Suprapubic skin (tissue), 4 donors: ENCODE measurements at places on chromosomes 6 and 20.

GRCh38 chr20:50745634-50746137 lies 14.3 kb downstream of the PARD6B start:
- H3K27ac ChIP-seq, result no peak overlapping the region
- H3K4me3 ChIP-seq, result no peak overlapping the region
- no peak for DNase-seq
- no peaks in the 10 kb centered on the region for H3K27me3 ChIP-seq
- no peaks in the 10 kb centered on the region for H3K36me3 ChIP-seq
- H3K4me1 ChIP-seq, result peaks cover 6% of the 10 kb centered on the region

DNA sequence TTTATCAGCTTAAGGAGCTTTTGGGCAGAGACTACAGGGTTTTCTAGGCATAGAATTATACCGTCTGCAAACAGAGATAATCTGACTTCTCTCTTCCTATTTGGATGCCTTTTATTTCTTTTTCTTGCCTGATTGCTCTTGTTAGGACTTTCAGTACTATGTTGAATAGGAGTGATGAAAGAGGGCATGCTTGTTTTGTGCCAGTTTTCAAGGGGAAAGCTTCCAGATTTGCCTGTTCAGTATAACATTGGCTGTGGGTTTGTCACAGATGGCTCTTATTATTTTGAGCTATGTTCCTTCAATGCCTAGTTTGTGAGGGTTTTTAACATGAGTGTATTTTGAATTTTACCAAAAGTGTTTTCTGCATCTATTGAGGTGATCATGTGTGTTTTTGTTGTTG lies 192.8 kb upstream of the PHACTR1 start:
- no peaks in the 10 kb centered on the region for H3K4me1 ChIP-seq
- H3K27me3 ChIP-seq, result no peaks in the 10 kb centered on the region
- H3K36me3 ChIP-seq, result no peaks in the 10 kb centered on the region
- H3K27ac ChIP-seq, result no peak overlapping the region
- no peak for DNase-seq
- H3K4me3 ChIP-seq, result no peak overlapping the region

DNA sequence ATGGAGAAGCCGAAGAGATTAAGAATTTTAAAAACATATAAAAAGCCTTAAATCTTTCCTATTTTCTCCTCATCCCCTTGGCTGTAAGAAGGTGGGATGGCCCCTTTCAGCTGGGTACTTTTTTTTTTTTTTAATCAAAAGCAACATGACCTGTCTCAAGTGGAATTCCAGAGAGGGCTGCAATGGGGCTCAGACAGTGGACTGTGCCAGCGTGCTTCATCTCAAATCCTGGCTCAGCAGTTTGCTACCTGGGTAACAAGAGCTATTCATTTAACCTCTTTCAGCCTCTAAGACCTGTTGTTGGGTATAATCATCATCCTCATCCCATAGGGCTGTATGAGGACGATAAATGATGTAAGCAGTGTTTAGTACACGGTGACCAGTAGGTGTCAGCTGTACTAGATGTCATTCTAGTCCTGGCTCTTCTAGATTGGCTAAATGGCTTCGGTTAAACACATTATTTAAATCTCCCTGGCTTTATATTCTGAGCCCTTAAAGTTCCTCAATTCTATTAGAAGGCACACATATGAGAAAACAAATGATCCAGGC lies 6.9 kb upstream of the PPP1R3G start:
- H3K4me3 ChIP-seq, result no peak overlapping the region
- H3K36me3 ChIP-seq, result no peaks in the 10 kb centered on the region
- H3K27me3 ChIP-seq, result no peaks in the 10 kb centered on the region
- no peak for DNase-seq
- no peak overlapping the region for H3K27ac ChIP-seq

DNA sequence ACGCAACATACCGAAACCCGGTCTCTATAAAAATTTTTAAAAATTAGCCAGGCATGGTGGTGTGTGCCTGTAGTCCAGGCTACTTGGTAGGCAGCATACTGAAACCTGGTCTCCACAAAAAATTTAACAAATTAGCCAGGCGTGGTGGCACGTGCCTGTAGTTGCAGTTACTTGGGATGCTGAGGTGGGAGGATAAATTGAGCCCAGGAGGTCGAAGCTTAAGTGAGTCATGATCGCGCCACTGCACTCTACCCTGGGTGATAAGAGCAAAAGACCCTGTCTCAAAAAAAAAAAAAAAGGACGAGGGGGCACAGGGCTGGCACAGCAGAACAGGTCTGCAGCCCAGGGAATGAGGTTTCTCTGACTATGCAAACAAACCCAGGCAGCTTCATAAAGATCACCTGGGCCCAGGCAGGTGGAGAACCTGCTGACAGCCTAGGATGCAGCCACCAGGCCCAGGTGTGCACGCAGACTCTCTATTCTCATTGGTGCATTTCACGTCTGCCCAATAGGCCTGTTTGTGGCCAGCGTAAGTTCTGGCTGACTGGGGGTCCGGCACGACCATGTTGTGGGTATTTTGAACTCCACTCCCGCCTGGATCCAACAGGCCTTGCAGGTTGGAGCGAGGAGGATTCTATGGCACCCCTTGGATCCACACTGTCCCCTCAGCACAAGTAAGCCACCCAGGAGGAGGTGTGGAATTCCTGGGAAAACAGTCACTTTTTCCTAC lies 204.5 kb downstream of the PREX1 start:
- no peaks in the 10 kb centered on the region for H3K27me3 ChIP-seq
- no peak for DNase-seq
- H3K36me3 ChIP-seq, result peaks cover 5% of the 10 kb centered on the region
- H3K4me3 ChIP-seq, result no peak overlapping the region
- H3K27ac ChIP-seq, result no peak overlapping the region

DNA sequence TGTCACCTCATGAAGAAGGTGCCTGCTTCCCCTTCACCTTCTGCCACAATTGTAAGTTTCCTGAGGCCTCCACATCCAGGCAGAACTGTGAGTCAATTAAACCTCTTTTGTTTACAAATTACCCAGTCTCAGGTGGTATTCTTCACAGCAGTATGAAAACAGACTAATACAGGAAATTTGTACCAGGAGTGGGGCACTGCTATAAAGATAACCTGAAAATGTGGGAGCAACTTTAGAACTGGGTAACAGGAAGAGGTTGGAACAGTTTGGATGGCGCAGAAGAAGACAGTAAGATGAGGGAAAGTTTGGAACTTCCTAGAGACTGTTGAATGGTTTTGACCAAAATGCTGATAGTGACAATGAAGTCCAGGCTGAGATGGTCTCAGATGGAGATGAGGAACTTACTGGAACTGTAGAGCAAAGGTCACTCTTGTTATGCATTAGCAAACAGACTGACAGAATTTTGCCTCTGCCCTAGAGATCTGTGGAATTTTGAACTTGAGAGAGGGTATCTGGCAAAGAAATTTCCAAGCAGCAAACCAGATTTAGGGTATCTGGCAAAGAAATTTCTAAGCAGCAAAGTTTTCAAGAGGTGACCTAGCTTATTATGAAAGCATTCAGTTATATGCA lies 23.5 kb upstream of the COL21A1 start:
- no peak for DNase-seq
- H3K36me3 ChIP-seq, result no peaks in the 10 kb centered on the region
- H3K27me3 ChIP-seq, result no peaks in the 10 kb centered on the region
- H3K27ac ChIP-seq, result no peak overlapping the region

- DNase-seq, result no peak
- H3K27me3 ChIP-seq, result no peaks in the 10 kb centered on the region
- H3K27ac ChIP-seq, result no peak overlapping the region
- no peaks in the 10 kb centered on the region for H3K36me3 ChIP-seq
These were observed 155.5 kb upstream of the RPS6KA2 start for GRCh38 chr6:166782520-166782919.

- no peaks in the 10 kb centered on the region for H3K4me1 ChIP-seq
- no peak overlapping the region for H3K4me3 ChIP-seq
- H3K36me3 ChIP-seq, result no peaks in the 10 kb centered on the region
- peaks cover 4% of the 10 kb centered on the region for H3K27me3 ChIP-seq
- DNase-seq, result no peak
- H3K27ac ChIP-seq, result no peak overlapping the region
These were observed 23.6 kb upstream of the SCAF8 start for GRCh38 chr6:154709621-154710020.

DNA sequence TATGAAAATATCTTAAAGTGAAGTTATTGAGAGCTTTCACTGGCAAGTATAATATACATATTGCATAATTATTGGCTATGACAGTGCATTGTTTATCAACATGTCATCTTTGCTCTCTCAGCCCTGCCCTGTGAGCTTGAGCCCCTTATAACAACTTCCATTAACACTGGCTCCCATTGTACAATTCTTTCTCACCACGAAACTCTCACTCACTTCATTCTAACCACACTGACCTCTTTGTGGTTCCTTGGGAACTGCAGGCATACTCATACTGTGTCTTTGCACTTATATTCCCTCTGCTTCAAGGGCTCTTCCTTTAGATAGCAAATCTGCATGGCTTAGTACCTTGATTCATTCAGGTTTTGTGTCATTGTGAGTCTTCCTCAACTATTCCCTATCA lies 411.8 kb downstream of the CDKAL1 start:
- H3K4me1 ChIP-seq, result no peaks in the 10 kb centered on the region
- DNase-seq, result no peak

- no peak for DNase-seq
- no peak overlapping the region for H3K27ac ChIP-seq
- H3K27me3 ChIP-seq, result no peaks in the 10 kb centered on the region
- no peaks in the 10 kb centered on the region for H3K36me3 ChIP-seq
- no peak overlapping the region for H3K4me3 ChIP-seq
These were observed 76.4 kb downstream of the BACH2 start for GRCh38 chr6:90220273-90220672.

DNA sequence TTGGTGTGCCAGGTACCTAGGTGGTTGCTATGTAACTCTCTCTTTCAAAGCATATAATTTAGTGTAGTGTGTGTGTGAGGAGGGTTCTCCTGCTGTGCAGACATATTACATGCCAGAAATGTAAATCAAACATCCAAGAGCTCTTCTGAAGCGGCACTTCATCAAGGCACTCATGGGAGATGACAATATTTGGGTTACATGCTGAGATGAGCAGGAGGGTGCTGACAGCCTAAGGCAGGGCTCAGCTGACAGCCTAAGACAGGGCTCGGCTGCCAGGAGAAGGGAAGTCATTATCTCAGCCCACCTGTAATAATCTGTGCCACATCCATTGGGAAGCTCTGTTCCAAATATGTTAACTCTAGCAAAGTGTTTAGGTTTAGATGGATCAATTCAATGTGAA lies 39.1 kb downstream of the ADGRF5 start:
- no peaks in the 10 kb centered on the region for H3K36me3 ChIP-seq
- H3K27me3 ChIP-seq, result no peaks in the 10 kb centered on the region
- DNase-seq, result no peak
- H3K4me1 ChIP-seq, result no peaks in the 10 kb centered on the region
- H3K4me3 ChIP-seq, result no peak overlapping the region

GRCh38 chr20:40863355-40863919 lies 165.2 kb upstream of the TOP1 start:
- no peak for DNase-seq
- peaks cover 2% of the 10 kb centered on the region for H3K4me1 ChIP-seq
- no peak overlapping the region for H3K27ac ChIP-seq
- no peak overlapping the region for H3K4me3 ChIP-seq

GRCh38 chr20:15656124-15656523 lies 917.1 kb downstream of the KIF16B start:
- no peaks in the 10 kb centered on the region for H3K36me3 ChIP-seq
- H3K4me3 ChIP-seq, result no peak overlapping the region
- H3K27ac ChIP-seq, result no peak overlapping the region
- DNase-seq, result no peak
- H3K27me3 ChIP-seq, result no peaks in the 10 kb centered on the region

- H3K27ac ChIP-seq, result no peak overlapping the region
- H3K36me3 ChIP-seq, result no peaks in the 10 kb centered on the region
- peaks cover 27% of the 10 kb centered on the region for H3K27me3 ChIP-seq
- no peak for DNase-seq
- H3K4me3 ChIP-seq, result no peak overlapping the region
- no peaks in the 10 kb centered on the region for H3K4me1 ChIP-seq
These were observed 95.0 kb downstream of the SCML4 start for GRCh38 chr6:107729098-107729497.

- no peak overlapping the region for H3K27ac ChIP-seq
- no peaks in the 10 kb centered on the region for H3K4me1 ChIP-seq
- no peak for DNase-seq
- H3K27me3 ChIP-seq, result no peaks in the 10 kb centered on the region
- no peaks in the 10 kb centered on the region for H3K36me3 ChIP-seq
- no peak overlapping the region for H3K4me3 ChIP-seq
These were observed 32.4 kb upstream of the TIAM2 start for GRCh38 chr6:154962753-154963152.

GRCh38 chr6:80126657-80127345 lies 20.3 kb downstream of the BCKDHB start:
- peaks cover 6% of the 10 kb centered on the region for H3K4me1 ChIP-seq
- H3K27ac ChIP-seq, result no peak overlapping the region

- no peaks in the 10 kb centered on the region for H3K36me3 ChIP-seq
- DNase-seq, result no peak
- H3K27me3 ChIP-seq, result no peaks in the 10 kb centered on the region
- H3K4me1 ChIP-seq, result peaks cover 33% of the 10 kb centered on the region
These were observed 37.5 kb upstream of the ADGRF1 start for GRCh38 chr6:47079638-47080037.
